ENCODE measurements at places on chromosomes 3 and 15.

- no peak for DNase-seq
Observed at GRCh38 chr3:43499256-43499655, 122.6 kb downstream of the ANO10 start.

- no peak for DNase-seq
Observed at GRCh38 chr15:49706805-49707204, 86.0 kb downstream of the DTWD1 start.

- DNase-seq, result peak; percentile 12
Observed at GRCh38 chr3:183800243-183800863, 25.0 kb downstream of the MAP6D1 start.

GRCh38 chr3:170643831-170644230, 58.0 kb upstream of the SLC7A14 start:
- no peak for DNase-seq

GRCh38 chr15:92682741-92683510, 27.4 kb upstream of the FAM174B start:
- no peak for DNase-seq

DNA sequence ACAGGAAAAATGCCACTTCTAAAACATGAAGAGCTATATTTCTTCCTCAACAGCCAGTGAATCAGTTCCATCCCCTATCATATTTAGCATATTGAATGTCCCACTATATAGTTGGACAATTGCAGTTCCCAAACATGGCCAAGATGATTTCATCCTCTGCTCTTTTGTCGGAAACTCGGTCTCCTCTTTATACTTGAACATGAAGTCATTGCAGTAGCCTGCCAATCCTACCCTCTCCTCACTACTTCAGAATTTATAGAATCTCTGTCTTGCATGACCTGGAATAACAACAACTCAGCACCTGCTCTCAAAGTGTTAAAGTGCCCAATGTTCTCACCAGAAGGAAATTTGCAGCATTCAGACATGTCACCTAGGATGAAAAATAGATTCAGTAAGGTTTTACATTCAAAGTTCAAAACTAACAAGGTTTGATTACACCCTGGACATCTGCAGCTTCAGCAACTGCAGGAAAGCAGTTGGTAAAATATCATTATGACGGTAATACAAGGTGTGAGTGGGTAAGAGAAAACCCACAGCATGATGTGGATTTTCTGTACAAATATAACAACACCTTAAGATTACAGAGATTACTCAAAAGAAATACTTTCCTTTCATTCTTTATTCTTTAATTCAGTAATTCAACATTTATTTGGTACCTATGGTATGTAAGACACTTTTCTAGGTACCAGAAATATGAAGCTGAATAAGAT, 52.5 kb downstream of the TP63 start:
- no peak for DNase-seq

GRCh38 chr3:53350652-53351051, 3.3 kb upstream of the DCP1A start:
- peak; percentile 8 for DNase-seq

Measured in spinal cord (tissue), 10 donors.